ENCODE measurements at places on chromosomes 3 and 15. TPM values are rescaled to one million over a fixed set of nuclear protein-coding genes. Genes with fewer than 3 reads are reported as not detected.

DNA sequence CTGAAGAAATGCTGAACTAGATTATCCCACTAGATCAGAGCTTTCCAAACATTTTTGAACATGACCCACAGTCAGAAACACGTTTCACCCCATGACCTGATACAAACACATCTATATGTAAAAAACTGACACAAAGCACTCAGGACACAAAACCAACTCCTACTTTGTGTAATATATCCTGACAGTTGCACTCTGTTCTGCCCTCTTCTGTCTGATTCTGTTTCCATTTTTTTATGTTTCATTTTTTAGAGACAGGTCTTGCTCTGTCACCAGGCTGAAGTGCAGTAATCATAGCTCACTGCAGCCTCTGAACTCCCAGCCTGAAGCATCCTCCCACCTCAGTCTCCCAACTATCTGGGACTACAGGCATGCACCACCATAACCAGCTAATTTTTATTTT is 15.8 kb upstream of the RFTN1 start:
- no peak for DNase-seq

DNA sequence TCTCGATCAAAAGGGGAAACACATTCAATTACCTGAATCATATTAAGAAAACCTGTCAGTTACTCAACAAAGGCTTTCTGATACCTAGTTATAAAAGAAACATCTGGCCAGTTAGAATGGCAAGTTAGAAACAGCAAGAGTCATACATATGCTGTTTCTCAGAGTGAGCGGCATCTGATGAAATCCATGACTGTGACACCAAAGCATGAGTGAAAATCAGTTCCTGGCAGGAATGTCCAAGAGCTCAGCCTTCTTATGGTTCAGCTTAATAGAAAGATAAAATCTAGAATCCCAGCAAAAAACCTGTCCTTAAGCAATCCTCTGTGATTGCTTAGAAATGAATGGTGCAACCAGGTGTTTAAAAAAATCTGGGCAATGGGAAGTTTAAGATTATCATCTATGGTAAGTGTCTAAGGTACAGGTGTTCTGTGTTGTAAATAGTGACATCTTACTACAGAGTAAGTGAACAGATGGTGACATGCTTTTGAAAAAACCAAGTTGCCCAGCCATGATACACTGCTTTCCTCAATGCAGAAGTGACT is 18.8 kb downstream of the B4GALT4 start:
- DNase-seq: no peak

DNA sequence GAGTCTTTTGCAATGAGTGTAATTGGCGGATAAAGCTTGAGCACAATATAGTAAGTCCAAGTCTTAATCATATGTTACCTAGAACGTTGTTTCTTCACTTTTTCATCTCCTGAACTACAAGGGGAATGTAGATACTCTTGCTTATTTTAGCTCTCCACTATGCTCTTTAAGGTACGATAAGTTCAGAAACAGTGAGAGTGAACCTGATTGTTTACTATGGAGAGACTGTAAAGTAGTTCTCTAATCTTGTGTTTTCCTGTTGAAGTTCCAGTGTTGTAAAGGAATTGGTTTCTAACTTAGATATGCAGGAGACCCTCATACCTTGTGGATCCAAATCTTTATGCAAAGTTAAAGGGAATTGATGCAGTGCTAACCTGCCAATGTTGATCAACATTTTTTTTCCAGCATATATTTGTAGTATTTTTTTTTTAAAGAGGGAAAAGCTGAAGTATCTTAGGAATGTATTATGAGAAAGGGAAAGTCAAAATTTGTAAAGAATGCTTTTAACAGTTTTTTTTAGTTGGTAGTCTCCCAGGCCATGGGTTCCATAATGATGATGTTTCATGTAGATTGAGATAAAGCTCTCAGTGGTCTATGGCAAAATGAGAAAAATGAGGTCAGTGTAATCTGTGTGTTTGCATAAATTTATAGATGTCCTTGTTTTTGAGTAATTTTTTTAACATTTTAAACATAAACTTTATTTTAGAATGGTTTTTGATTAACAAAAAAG is 14.9 kb downstream of the ATP11B start:
- DNase-seq: no peak

DNA sequence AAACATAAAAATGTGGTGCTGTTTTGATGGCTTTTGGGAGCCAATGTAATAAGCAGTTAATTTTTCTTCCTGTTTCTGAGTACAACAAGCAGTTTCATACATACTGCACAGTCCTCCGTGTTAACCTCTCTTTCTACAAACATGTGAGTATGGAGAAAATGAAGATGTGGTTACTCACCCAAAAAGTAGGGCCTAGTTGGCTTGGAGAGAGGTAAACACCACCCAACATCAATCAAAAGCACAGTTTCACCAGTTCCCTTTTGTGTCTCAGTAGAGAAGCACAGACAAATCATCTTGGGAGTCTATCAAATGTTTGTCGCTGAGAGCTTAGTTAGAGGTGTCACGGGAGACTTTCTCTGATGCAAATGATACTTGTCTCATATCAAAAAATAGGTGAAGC is 320.2 kb downstream of the UNC13C start:
- no peak for DNase-seq

DNA sequence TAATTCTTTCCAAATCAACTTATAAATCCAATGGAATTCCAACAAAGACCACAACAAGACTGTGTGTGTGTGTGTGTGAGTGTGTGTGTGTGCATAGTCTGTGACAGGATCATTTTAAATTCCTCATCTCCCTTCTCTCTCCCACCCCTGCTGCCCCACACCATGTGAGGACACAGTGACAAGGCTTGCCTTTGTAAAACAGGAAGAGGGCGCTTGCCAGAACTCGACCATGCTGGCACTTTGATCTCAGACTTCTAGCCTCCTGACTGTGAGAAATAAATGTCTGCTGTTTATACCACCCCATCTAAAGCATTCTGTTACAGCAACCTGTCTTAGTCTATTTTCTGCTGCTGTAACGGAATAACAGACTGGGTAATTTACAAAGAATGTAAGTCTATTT is 99.1 kb downstream of the NSMCE3 start:
- DNase-seq: no peak

GRCh38 chr15:69955240-69955894 is 142.3 kb downstream of the TLE3 start:
- DNase-seq: no peak

DNA sequence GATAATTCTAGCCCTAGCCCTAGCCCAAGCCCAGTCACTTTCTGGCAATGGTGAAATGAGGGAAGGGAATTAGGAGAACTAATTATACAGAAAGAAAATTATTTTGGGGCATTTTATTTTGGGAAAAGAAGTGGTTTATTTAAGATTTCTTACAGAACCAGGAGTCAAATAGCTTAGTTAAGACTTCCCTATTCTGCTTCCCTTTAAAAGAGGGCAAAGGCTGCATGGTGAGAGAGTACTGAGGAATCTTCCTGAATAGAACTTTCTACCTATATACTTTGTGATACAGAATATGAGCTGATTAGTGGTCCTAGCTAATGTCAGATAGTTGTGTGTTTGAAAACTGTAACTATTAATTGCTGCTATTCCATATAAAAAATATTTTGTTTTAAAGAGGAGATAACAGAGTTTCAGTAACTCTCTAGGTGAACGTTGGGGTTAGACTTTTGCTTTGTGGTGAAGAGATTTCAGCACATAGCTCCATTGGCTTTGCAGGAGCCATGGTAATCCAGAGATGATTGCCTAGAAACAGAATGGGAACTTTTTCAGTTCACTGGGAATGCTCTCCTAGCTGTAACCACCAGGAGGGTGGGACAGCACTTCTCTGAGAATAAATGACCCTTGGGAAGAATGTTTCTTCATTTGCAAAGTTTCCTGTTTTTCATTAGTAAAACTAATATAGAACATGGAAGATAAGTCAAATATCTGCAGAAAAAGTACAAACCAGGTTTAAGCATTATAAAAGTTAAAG is 5.3 kb upstream of the GCSAM start:
- no peak for DNase-seq

- DNase-seq: peak; percentile 94
Observed at GRCh38 chr15:89430530-89431341, 65.6 kb downstream of the RHCG start.

DNA sequence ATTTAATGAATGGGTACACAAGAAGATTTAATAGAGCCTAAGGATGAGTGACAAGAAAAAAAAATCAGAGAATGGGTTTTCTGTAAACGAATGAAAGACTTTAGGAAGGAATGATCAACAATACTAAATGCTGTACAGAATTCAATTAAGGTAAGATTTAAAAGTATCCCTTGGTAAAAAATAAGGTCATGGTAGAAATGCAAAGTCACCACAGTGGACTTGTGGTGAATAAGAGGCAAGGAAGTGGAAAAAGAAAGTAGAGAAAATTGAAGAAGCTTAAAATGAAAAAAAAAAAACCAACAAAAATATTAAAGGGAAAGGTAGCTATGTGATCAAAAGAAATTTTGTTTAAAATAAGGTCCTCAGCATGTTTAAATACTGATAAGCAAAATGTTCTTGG is 82.4 kb downstream of the PLSCR2 start:
- DNase-seq: no peak

- no peak for DNase-seq
Observed at GRCh38 chr15:82572986-82573385, 32.7 kb upstream of the RPS17 start.

DNA sequence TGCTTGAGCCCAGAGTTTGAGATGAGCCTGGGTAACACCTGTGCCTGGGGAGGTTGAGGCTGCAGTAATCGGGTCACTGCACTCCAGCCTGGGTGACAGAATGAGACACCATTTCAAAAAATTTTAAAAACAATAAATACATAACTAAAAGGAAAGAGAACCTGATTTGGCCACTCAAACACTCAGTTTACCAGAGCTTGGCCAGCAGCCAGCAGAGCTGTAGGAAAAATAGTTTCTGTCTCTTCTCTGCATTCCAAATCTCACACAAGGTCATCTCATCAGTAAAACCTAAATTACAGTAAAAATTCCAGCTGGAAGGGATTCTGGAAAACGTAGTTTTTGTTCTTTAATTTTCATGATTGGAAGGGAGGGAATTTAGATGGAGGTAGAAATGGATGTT is 7.8 kb upstream of the PPM1L start:
- no peak for DNase-seq

DNA sequence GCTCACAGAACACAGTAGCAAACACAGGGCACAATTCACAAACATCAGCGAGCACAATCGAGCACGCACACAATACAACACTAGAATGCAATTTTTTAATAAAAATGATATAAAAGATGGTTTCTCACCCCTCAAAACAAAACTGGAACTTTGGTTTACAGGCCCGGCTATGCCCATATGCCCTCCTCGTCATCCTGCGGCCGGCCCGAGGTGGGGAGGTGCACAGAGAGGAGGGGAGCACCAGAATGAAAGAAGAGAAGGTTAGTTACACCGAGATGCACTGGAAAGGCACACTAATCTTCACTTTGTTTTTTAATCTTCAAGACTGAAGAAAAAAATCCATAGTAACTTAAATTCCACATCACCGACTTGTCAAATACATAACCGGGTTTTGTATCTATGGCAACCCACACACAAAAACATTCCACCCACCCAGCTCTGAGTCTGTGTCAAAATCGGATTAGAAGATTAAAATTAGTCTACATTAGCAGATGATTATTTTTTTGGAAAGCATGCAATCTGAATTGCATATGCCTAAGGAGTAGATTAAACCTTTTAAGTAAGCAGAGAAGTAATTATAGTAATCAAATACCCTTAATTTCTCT is 196.7 kb upstream of the WNT5A start:
- no peak for DNase-seq

GRCh38 chr3:65894679-65895453 is 143.9 kb downstream of the MAGI1 start:
- no peak for DNase-seq

- DNase-seq: peak; percentile 46
Observed at GRCh38 chr15:48855501-48856440, 22.2 kb upstream of the EID1 start.

DNA sequence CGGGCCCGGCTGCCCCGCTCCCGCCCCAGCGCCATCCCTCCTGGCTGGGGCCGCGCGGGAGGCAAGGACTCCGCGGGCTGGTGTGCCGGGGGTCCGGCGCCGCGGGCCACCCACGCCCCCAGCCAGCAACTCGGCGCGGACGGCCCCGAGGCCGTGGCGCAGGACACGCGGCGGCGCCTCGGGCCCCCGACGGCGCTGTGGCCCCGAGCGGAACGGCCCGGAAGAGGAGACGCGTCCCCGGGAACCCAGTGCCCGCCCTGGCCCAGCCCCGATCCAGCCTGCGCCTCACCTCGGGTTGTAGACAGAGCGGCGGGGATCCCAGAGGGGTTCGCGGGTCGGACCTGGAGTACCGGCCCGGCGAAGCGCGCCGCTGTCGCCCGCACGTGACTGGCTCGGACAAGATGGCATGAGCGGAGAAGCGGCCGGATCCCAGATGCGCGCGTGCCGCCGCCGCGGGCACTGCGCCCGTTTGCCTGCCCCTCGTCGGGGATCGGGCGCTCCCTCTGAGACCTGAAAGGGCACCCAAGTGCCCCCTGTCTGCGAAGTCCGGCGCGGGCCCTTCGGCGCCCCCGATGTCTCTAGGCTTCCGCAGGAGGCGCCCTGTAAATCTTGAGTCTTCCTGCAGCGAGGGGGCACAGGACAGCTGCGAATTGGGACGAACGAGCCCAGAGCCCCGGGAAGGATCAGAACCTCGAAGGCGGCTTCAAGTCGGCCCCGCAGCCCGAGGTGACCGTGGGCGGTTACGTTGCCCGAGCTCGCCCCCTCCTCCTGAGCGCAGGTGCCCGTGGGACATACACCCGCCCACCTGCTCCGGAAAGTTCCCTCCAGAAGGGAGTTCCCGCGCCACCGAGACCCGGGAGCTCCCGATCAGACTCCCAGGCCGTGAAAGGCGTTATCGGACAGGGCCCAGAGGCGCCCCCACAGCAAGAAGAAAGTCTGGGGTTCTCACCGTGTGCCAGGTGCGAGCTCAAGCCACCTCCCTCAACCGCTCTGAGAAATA is 598 bp upstream of the SFMBT1 start:
- peak; percentile 69 for DNase-seq

- no peak for DNase-seq
Observed at GRCh38 chr3:57409471-57409870, 117.0 kb upstream of the ASB14 start.

GRCh38 chr3:107117922-107118536 is 259.2 kb upstream of the CCDC54 start:
- DNase-seq: no peak

- peak; percentile 54 for DNase-seq
Observed at GRCh38 chr15:45333550-45333949, 44.8 kb downstream of the GATM start.

- DNase-seq: no peak
Observed at GRCh38 chr15:29944925-29945324, 122.7 kb upstream of the TJP1 start.

DNA sequence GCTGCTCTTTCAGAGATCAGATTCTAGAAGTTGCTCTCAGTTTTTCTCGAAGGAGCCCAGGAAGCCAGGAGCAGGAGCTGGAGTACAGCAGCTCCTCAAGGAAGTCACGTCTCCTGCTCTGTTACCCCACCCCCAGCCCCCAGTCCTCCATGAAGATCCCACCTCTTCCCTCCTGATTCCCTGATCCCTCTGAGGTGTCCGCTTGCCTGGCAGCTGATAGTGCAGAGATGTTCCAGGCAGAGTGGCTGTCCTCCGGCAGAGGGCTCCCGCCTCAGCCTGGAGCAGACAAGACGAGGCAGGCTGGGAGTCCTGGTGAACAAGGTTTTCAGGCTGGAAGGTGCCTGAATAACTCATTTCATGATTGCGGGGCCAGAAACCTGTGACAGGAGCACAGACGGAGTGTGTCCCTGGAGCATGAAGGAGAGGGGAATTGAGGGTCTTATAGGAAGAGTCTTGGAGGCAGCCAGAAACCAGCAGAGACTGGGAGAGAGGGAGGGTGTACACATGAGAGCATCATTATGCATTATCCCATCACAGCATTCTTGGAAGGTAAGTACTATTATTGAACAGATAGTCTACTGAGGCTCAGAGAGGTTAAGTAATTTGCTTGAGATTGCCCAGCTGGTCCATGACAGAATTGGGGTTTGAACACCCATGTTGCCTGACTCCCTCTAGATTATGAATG is 1.2 kb downstream of the HRH1 start:
- DNase-seq: peak; percentile 73

The TLR9 gene
- total RNA-seq: 0.27 TPM

The TNFSF10 gene
- 118 TPM for total RNA-seq

Data from colonic mucosa (tissue), 4 donors.